ENCODE measurements at places on chromosomes 5 and 9.

GRCh38 chr5:41896230-41896629, 7.9 kb upstream of the RIMOC1 start:
- no peak for DNase-seq

DNA sequence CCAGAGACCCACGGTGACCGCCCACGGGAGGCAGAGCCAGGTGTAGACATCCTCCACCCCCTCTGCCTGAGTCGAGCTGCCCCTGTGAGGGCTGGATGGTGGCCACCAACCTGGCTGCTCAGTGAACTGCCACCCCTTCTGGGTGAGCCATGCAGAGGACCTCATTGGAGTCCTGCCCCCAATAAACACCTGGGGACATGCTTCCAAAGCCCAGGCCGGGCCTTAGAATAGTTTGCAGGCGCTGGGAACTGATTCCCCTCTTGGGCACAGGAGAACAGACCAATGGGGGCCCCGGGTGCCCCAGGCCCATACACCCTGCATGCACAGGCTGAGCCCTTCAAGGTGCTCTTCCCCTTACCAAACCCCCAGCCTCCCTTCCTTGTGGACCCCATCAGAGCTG, 38.1 kb upstream of the GFPT2 start:
- no peak for DNase-seq

DNA sequence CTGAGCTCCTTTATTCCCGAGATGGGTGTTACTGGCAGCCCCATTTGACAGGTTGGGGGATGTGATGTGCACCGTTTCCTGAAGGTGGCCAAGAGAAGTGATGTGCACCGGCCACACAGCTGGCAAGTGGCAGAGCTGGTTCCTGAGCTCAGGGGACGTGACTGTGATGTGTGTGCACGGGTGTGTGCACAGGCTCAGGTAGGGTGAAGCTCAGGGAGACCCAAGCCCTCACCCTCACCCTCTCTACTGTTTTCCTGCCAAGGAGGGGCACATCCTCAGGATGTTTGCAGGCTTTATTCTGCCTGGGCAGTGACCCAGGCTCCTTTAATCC, 56.6 kb downstream of the WWC1 start:
- no peak for DNase-seq

DNA sequence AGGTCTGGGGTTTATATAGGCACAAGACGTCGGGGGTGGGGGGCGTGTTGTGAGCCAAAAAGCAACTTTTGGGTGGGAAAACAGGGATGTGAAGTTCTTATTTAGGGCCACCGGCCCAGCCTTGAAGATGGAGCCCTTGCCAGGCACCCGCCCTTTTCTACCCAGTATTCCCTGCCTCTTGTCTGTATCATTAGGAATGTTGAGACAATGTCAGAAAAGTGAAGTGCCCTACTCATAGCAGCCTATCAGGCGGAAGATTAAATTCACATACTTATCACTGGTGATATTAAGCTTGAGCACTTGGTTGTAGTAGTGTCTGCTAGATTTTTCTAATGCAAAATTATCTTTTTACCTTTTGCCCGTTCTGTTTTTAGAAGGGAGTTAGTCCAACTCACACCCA, 293.5 kb downstream of the CDH10 start:
- no peak for DNase-seq

DNA sequence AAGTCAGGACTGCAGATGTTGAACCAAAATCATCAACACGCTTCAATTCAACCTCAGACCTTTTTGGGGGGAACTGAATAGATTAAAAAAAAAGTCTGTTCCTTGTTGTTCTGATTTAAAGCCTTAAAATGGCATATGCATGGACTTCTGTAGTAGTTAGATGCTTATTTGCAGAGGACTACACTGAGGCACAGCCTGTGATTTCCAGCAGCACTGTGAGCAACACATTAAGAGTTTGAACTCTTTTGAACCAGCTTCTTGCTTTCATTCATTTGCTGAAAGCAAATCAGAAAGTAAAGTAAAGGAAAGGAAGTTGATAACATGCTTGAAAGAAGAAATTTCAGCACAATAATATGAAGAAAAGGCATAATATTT, 60.7 kb upstream of the DMAC1 start:
- DNase-seq = no peak

DNA sequence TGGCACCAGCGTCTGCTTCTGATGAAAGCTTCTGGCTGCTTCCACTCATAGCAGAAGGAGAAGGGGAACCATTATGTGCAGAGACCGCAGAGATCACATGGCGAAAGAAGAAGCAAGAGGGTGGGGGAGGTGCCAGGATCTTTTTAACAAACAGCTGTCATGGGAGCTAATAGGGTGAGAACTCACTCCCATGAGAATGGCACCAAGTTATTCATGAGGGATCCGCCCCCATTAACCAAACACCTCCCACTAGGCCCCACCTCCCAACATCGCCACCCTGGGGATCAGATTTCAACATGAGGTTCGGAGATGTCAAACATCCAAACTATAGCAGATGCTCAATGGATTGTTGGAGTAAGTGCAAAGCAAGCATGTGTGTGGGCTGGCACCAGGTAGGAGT, 125.8 kb upstream of the SLIT3 start:
- DNase-seq = no peak

- DNase-seq = peak; percentile 79
These were observed 12.9 kb downstream of the MTRR start for GRCh38 chr5:7881816-7882215.

DNA sequence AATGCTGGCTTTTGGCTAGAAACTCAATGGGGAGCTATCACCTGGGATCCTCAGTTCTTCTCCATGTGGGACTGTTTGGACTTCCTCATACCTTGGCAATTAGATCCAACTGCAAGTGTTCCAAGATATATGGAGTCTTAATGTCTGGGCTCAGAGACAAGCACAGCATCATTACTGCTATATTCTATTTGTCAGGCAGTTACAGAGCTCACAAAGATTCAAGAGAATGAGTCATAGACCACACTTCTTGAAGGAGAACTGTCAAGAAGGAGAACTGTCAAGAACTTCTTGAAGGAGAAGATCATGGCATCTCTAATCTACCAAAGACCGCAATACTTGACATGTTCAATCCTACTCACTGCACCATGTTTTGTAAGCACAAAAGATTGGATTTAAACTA, 106.8 kb upstream of the NREP start:
- no peak for DNase-seq

DNA sequence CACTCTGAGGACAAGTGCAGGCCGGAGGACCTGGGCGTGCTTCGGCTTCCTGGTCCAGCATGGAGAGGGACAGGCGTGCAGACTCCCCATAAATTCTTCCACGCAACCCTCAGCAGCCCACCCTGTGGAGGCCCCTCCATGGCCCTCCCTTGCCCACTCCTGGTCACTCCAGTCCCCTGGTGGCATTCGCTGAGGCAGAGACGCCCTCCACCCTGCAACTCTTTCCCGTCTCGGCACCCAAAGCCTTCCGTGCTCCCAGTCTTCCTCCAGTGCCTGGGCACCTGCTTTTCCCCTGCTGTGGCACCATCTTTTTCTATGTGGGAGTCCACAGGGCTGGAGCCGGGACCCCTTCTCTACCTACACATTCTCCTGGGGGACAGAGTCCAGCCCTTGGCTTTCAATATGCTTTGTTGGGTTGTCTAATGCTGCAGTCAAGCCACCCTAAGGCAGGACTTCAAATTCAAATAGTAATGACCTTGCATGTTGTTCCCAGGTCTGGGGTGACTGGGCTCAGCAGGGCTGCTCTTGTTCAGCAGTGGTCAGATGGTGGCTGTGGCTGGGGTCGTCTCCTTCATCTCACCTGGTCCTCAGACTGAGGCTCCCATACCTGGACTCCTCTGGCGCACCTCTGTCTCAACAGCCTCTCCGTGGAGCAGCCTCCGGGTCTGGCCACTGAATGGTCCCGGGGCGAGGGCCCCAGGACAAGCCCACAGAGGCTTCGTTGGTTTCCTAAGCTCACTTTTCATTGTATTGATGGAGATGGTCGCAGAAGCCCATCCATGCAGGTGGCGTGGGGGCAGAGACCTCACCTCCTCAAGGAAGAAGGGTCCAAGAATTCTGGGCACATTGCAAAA, 15.2 kb downstream of the MRPL36 start:
- no peak for DNase-seq

- DNase-seq = no peak
These were observed 268.0 kb downstream of the ZSWIM6 start for GRCh38 chr5:61600123-61600444.

DNA sequence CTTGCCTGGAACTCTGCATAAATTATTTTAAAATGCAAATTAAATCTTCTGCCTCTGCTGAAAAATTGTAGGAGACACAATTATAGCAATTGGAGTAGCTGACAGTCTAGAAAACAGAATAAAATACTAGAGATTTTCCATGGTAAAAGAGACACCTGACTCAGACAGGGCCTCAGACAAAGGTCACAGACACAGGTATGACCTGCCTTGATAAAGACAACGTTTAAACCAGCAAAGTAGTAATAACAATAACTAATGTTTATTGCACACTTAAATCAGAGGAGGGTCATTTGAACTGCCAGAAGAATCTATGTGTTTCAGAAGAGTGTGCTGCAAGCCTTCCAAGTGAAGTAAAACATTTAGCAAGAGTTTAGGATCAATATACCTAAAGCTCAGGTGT, 3.9 kb downstream of the SOWAHA start:
- no peak for DNase-seq

GRCh38 chr9:132231019-132231701, 69.3 kb downstream of the NTNG2 start:
- no peak for DNase-seq

GRCh38 chr5:129362456-129362855, 97.6 kb upstream of the ADAMTS19 start:
- DNase-seq = no peak

GRCh38 chr5:63916786-63917185, 45.5 kb downstream of the HTR1A start:
- DNase-seq = no peak
